ENCODE measurements at places on chromosomes 4 and X.

DNA sequence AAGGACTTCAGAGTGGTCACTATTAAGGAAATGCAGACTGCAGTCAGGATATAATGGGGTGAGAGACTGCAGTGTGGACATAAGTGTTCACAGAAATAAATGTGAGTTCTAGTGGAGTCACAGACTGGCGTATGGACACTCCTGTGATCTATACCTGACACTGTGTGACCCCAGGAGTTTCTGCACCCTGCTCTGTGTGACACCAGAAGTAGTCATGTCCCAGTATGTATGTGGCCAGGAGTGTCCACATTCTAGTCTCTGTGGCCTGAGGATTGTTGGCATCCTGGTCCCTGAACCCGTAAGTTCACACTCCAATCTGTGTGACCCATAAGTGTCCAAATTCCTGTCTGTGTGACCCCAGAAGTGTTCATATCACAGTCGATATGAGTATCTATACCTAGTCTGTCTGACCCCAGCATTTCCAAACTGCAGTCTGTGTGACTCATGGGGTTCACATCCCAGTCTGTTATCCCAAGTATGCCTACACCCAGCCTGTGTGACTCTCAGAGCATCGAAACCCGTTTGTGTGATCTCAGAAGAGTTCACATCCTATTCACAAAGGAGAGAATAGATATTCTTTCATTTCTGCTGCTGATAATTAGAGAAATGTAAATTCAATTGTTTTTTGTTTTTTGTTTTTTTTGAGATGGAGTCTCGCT, 16.3 kb downstream of the WDR13 start:
- H3K4me3 ChIP-seq = no peak overlapping the region
- peak; percentile 2 for DNase-seq
- H3K27me3 ChIP-seq = no peaks in the 10 kb centered on the region
- H3K36me3 ChIP-seq = no peaks in the 10 kb centered on the region
- peaks cover 6% of the 10 kb centered on the region for H3K4me1 ChIP-seq

GRCh38 chr4:176778491-176778890, 14.2 kb downstream of the VEGFC start:
- H3K4me3 ChIP-seq = peak overlapping the region; percentile 83
- H3K36me3 ChIP-seq = peaks cover 50% of the 10 kb centered on the region
- H3K4me1 ChIP-seq = peaks cover 83% of the 10 kb centered on the region
- H3K27me3 ChIP-seq = peaks cover under 1% of the 10 kb centered on the region

- H3K36me3 ChIP-seq = no peaks in the 10 kb centered on the region
- no peaks in the 10 kb centered on the region for H3K27me3 ChIP-seq
- H3K27ac ChIP-seq = no peak overlapping the region
Observed at GRCh38 chr4:103786014-103786413, 66.2 kb upstream of the TACR3 start.

DNA sequence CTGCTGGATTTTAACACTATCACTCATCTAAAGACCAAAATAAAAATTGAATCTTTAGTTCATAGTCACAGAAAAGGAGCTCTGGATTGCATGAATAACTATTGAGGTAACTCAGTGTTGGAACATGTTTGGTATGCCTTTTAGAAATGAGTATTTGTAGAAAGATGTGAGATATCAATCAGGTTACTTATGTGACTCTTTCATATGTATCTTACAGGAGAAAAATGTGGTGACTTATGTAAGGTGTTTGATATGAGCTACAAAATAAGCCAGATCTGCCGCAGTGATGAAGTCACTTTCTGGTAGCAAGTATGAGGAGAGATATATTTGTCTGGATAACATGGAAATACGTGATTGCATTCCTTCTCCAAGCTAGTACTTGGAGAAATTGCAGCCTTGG, 1653.3 kb upstream of the PCDH7 start:
- no peaks in the 10 kb centered on the region for H3K27me3 ChIP-seq
- H3K27ac ChIP-seq = peak overlapping the region; percentile 43
- no peak overlapping the region for H3K4me3 ChIP-seq
- peaks cover 22% of the 10 kb centered on the region for H3K36me3 ChIP-seq
- peak; percentile 53 for DNase-seq

DNA sequence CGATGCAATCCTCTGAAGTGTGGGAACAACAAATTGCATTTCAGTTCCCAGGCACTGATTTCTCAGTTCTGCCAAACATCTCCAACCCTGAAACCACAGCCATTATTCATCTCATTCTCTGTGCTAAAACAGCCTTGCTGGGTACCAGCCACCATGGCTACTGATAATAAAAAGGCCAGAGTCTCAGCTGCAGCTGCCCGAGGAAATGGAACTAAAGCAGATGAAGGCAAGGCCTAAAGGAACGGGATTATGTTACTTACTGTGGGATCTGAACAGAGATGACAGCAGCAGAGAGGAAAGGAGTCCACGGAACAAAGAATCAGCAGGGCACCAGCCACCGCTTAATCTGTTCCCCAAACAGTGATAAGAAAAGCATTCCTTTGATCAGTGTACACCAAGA, 155.7 kb downstream of the PAPSS1 start:
- no peaks in the 10 kb centered on the region for H3K36me3 ChIP-seq
- H3K27ac ChIP-seq = no peak overlapping the region
- H3K4me1 ChIP-seq = no peaks in the 10 kb centered on the region
- no peaks in the 10 kb centered on the region for H3K27me3 ChIP-seq
- H3K4me3 ChIP-seq = no peak overlapping the region
- DNase-seq = no peak

DNA sequence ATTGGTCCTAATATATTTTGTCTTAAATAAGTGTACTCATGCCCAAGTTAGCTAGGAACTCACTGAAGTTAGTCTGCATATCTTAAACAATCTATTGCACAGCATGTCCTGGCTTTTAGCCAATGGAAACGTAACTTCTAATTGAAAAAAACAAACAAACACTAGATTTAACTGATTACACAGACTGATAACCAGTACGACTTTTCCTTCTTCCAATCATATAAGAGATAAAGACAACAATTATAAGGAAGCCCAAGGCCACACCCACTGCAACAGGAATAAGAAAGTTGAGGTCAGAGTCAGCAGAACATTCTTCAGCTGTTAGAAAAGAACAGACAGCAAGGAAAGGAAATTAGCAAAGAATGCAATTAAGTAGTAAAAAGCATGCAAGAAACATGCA, 40.8 kb downstream of the LAMP2 start:
- H3K4me1 ChIP-seq = peaks cover 21% of the 10 kb centered on the region
- no peak for DNase-seq
- peaks cover 12% of the 10 kb centered on the region for H3K36me3 ChIP-seq
- H3K27me3 ChIP-seq = no peaks in the 10 kb centered on the region
- no peak overlapping the region for H3K4me3 ChIP-seq
- H3K27ac ChIP-seq = no peak overlapping the region

GRCh38 chrX:118974908-118975671, 672 bp downstream of the LONRF3 start:
- peaks cover 32% of the 10 kb centered on the region for H3K27me3 ChIP-seq
- H3K27ac ChIP-seq = no peak overlapping the region
- peaks cover 5% of the 10 kb centered on the region for H3K36me3 ChIP-seq
- H3K4me1 ChIP-seq = peaks cover 7% of the 10 kb centered on the region
- DNase-seq = no peak

DNA sequence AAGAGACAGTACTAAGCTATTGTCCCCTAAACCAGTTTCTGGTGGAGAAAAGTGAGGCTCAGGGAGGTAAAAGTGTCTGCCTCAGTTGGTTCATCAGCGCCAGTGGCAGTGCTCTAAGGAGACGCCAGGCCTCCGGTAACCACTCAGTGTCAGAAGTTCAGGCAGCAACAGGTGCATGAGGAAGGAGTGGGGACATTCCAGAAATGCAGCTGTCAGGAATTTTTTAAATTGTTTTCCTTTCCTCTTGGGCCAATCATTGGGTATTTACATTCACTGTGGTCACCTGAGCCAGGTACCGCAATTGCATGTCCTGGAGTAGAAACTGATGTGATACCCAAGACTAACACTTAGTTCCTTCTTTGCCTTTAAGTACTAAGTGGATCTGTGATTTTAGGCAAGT, 40.2 kb upstream of the HS3ST1 start:
- H3K27ac ChIP-seq = no peak overlapping the region
- no peaks in the 10 kb centered on the region for H3K4me1 ChIP-seq
- DNase-seq = no peak
- H3K4me3 ChIP-seq = no peak overlapping the region

DNA sequence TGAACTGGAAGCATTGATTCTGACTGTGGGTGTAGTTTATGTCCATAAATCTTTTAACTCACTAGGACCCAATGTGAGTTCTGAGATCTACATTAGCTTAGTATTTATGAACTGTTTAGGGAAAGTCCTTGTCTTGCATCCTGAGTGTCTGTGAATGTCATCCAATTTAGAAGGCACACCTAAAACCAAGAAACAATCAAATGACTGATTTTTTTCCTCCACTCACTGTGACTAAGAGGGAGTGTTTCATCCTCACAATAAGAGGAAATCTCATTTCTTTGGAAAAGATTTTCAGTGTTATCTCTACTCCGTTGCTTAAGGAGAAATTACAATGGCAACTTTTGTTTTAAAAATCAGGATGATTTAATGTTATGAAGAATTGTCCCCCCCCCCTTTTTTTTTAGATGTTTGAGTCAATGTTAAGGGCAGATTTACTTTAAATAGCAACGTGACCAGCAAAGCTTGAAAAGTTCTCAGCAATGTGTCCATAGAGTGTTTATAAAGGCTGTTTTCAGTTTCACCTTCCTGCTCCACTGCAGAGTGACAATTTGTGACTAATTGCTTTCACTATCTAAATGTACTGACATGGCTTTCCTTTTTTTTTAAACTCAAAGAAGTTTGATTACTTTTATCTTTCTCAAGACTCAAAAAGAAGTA, 173.0 kb downstream of the SPCS3 start:
- H3K36me3 ChIP-seq = peaks cover 15% of the 10 kb centered on the region
- H3K27me3 ChIP-seq = no peaks in the 10 kb centered on the region
- DNase-seq = no peak
- no peak overlapping the region for H3K27ac ChIP-seq
- H3K4me3 ChIP-seq = peak overlapping the region; percentile 55
- H3K4me1 ChIP-seq = peaks cover 13% of the 10 kb centered on the region

DNA sequence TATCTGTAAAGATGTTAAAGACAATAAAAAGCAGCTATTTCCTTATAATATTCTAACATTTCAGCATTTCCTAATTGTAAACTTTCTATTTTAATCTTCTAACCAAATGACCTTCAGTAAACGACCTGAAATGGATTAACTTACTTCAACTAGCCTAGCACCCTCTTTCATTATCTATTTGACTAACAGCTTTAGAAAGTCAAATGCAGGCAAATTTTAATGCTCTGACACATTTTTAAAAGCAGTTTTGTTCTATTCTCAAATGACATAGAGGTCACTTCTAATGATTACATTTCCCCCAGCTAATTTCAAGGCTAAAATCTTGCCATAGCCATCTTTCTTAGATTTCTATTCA, 41.9 kb downstream of the SLC7A11 start:
- H3K36me3 ChIP-seq = peaks cover 47% of the 10 kb centered on the region
- H3K27ac ChIP-seq = no peak overlapping the region
- H3K4me3 ChIP-seq = no peak overlapping the region
- peaks cover 18% of the 10 kb centered on the region for H3K4me1 ChIP-seq
- peaks cover 1% of the 10 kb centered on the region for H3K27me3 ChIP-seq
- DNase-seq = no peak

DNA sequence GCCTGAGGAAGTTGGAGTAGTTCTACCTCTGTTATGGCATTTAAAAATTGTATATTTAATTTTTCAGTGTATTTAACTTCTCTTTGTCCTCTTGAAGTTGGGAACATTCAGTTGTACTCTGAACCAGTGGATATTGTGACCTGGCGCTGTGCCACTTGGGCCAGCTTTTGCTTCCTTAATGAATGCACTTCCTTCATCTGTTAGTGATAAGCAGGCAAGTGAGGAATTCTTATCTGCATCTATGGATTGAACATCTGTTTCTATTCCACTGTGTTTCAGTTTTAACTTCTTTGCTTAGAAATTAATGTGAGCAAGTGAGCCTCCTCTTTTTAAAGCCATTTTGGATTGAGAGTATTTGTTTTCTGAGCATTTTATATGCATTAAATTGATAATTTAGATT, 128.3 kb downstream of the UCHL1 start:
- no peaks in the 10 kb centered on the region for H3K36me3 ChIP-seq
- H3K4me1 ChIP-seq = peaks cover 63% of the 10 kb centered on the region
- no peak for DNase-seq

- peak; percentile 95 for DNase-seq
- H3K27ac ChIP-seq = peak overlapping the region; percentile 95
- H3K36me3 ChIP-seq = peaks cover 4% of the 10 kb centered on the region
- H3K4me1 ChIP-seq = peaks cover 34% of the 10 kb centered on the region
- peaks cover 7% of the 10 kb centered on the region for H3K27me3 ChIP-seq
Observed at GRCh38 chr4:3369781-3370674, 71.7 kb upstream of the HGFAC start.

DNA sequence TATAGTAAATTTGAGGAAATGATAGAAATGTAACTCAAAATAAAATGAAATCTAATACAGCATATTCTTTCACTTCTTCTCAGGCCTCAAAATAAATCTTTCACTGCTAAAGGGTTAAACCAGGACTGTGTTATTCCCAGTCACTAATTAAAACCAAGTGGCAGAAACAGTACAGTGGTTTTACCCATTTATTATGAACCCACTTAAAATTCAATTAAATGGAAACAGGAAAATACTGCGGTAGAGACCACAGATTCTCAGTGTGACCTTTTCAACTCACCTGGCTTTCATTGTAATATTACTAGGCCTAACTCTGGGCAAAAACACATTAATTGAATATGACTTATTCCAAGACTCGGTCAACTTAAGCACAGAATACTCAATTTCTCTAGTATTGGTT, 176.5 kb upstream of the DKK2 start:
- no peaks in the 10 kb centered on the region for H3K36me3 ChIP-seq
- peak overlapping the region; percentile 53 for H3K4me3 ChIP-seq
- H3K4me1 ChIP-seq = peaks cover 67% of the 10 kb centered on the region
- DNase-seq = no peak
- peak overlapping the region; percentile 74 for H3K27ac ChIP-seq

GRCh38 chrX:37896511-37896890, 49.1 kb upstream of the DYNLT3 start:
- no peak overlapping the region for H3K27ac ChIP-seq
- H3K27me3 ChIP-seq = peaks cover 7% of the 10 kb centered on the region
- H3K4me1 ChIP-seq = peaks cover 6% of the 10 kb centered on the region
- no peak overlapping the region for H3K4me3 ChIP-seq

- H3K36me3 ChIP-seq = no peaks in the 10 kb centered on the region
- H3K4me1 ChIP-seq = peaks cover 17% of the 10 kb centered on the region
Observed at GRCh38 chr4:165199286-165199685, 8.1 kb upstream of the KLHL2 start.

GRCh38 chr4:113462286-113462685, 299.3 kb downstream of the CAMK2D start:
- no peak overlapping the region for H3K4me3 ChIP-seq
- DNase-seq = no peak
- H3K4me1 ChIP-seq = peaks cover 16% of the 10 kb centered on the region
- no peak overlapping the region for H3K27ac ChIP-seq

GRCh38 chr4:22991576-22991975, 298.8 kb downstream of the GBA3 start:
- H3K36me3 ChIP-seq = no peaks in the 10 kb centered on the region
- no peaks in the 10 kb centered on the region for H3K4me1 ChIP-seq
- H3K27ac ChIP-seq = no peak overlapping the region
- DNase-seq = no peak
- H3K4me3 ChIP-seq = no peak overlapping the region

- no peak overlapping the region for H3K4me3 ChIP-seq
- peaks cover 17% of the 10 kb centered on the region for H3K36me3 ChIP-seq
- peak overlapping the region; percentile 57 for H3K27ac ChIP-seq
- DNase-seq = peak; percentile 7
- H3K27me3 ChIP-seq = no peaks in the 10 kb centered on the region
Observed at GRCh38 chrX:24207826-24208225, 58.3 kb downstream of the ZFX start.
